Heart left ventricle (tissue), 16 donors: ENCODE measurements at places on chromosomes 13 and 19.

DNA sequence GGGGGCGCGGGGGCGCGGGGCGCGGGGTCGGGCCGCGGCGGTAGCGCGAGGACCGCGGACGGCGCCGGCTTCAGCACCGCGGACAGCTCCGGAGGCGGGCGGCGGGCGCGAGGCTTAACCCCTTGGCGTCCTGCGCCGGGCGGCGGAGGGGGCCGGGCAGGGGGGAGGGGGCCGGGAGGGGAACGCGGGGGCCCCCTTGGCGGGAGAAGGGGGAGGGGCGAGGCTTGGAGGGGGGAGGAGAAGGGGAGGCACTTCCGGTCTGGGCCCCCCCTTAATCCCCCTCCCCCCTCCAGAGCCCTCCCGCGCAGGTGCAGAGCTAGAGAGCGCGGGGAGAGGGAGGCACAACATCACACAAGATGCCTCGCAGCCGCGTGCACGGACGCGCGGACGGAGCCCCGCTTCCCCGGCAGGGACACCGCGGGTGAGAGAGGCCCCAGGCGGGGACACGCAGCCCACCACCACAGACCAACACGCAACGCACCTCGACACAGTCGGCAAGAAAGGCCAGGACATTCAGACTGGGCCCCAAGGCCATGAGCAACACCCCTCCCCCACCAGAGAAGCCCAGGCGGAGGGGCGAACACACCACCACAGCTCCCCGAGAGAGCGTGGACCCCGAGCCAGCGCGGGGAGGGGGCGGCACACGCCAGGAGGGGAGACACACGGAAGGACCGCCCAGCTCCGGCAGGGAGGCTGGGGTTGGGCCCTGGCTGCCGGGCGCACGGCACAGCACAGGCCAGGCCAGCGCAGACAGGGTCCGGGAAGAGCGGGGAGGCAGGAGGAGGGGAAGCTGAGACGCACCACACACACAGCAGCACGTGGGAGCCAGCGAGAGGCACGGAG, 24.1 kb downstream of the SHANK1 start:
- peaks cover 31% of the 10 kb centered on the region for H3K27me3 ChIP-seq
- H3K36me3 ChIP-seq, result no peaks in the 10 kb centered on the region
- H3K4me1 ChIP-seq, result no peaks in the 10 kb centered on the region
- no peak overlapping the region for H3K27ac ChIP-seq
- no peak overlapping the region for H3K4me3 ChIP-seq

- H3K27me3 ChIP-seq, result no peaks in the 10 kb centered on the region
- H3K36me3 ChIP-seq, result no peaks in the 10 kb centered on the region
- no peak for DNase-seq
These were observed 1353.9 kb downstream of the UQCRFS1 start for GRCh38 chr19:27858981-27859581.

DNA sequence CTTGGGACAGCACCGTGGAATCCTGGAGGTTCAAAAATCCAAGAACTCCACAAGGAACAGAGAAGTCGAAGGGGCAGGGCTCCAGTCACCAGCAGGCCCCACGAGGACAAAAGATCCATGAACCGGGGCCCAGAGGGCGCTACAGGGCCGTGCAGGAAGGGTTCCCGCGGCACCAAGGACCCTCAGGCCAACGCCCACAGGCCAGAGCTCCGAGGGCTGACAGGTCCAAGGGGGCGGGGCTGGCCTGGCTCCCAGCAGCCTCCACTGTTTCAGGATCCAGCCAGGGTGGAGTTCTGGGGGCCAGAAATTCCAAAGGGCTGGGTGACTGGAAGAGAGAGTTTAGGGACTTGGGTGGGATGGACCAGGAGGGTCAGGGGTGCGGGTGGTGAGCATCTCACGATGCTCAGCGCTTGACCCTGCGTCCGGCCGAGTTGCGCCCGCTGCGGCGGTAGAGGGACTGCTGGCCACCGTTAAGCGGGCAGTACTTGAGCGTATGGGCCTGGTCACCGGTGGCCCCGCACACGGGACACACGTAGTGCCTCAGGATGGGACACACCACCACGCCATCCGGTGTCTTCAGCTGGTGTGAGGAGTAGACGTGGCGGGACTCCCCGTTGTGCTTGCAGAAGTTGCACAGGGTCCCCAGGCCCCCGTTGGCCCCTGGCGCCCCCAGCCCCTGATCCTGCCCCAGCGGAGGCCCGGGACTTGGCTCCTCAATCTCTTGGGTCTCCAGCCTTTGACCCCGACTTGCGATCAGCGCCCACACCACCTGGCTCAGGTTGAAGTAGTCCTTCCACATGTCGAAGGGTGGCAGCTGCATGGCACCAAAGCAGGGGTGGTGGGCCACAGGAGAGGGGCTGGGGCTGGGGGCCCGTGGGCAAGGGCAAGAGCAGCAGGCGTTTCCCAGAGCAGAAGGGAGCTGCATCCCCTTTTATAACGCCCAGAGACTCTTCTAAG, at the start of gene NANOS2:
NANOS2 (minus strand) TSS at position 905 of the 957 bp plus-strand sequence; CDS start at position 820, 85 bp downstream.
- H3K4me1 ChIP-seq, result no peaks in the 10 kb centered on the region
- peaks cover 8% of the 10 kb centered on the region for H3K27me3 ChIP-seq
- no peaks in the 10 kb centered on the region for H3K36me3 ChIP-seq
- no peak within 1 kb of the TSS for H3K4me3 ChIP-seq
- DNase-seq, result no peak

DNA sequence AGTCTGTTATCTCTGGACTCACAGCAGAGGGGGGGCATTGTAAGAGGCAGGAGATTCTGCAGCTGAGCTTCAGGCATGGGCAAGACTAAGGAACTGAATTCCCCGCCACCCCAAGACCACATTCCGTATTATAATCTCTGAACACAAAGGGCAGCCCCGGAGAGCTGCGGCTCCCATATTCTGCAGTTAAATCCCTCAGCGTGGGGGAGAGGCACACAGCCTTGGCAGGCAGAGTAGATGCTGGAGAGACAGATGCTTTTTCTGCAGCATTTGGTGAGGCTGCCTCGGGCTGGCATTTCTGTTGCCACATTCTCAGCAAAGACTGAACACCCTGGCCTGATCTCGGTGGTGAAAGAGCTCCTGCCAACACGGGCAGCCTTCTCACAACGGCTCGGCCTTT, 12.9 kb downstream of the CHAF1A start:
- no peaks in the 10 kb centered on the region for H3K27me3 ChIP-seq
- peaks cover 10% of the 10 kb centered on the region for H3K4me1 ChIP-seq
- H3K36me3 ChIP-seq, result no peaks in the 10 kb centered on the region
- H3K4me3 ChIP-seq, result no peak overlapping the region

DNA sequence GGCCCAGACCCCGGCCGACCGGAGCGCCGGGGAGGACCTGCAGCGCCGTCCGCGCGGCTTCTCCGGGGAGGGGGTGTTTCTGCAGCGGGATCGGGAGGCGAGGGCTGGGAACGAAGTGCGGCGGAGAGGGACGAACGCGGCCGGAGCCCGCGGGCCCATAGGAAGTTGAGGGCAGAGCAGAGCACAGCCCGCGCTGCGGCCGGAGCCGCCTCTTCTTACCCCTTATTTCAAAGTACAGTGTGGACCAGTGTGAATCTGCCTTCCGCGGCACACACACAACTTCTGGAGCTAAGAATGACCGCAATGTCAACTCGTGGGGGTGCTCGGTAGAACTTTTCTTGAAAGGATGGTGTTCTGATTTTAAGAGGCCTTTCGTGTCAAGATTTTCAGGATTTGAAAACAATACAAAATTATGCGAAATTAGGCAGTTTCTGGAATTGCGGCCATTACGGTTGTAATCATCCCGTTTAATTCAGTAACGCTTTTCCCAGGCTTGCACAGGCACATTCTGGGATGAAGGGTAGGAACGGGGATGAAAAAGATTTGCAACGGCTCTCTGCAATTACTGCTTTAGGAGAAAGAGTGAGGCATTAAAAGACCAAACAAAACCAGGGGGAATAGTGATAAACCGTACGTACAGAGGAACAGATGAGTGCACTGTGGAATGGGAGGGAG, 821 bp downstream of the TDRD3 start:
- H3K4me3 ChIP-seq, result peak overlapping the region; percentile 81
- H3K27ac ChIP-seq, result peak overlapping the region; percentile 91
- DNase-seq, result peak; percentile 72
- peaks cover 9% of the 10 kb centered on the region for H3K4me1 ChIP-seq
- no peaks in the 10 kb centered on the region for H3K36me3 ChIP-seq

DNA sequence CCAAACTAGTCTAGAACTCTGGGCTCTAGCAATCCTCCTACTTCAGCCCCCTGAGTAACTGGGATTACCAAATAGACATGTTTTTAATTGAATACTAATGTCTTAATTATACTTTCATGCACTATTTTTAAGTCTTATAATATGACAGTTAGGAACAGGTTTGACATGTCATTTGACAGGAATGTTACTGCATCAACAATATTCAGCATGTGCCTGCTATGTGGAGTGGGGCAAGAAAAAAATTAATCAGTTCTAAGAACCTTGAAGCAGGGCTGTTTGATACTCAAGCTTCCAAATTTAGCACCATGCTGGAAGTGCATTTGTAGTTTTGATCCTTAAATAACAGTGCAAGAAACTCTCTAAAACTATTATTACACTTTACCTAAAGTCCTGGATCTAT, 265.3 kb downstream of the MZT1 start:
- no peaks in the 10 kb centered on the region for H3K4me1 ChIP-seq
- H3K4me3 ChIP-seq, result no peak overlapping the region
- H3K27me3 ChIP-seq, result no peaks in the 10 kb centered on the region
- no peak for DNase-seq
- no peak overlapping the region for H3K27ac ChIP-seq
